ENCODE measurements at places on chromosomes 7 and 10.

DNA sequence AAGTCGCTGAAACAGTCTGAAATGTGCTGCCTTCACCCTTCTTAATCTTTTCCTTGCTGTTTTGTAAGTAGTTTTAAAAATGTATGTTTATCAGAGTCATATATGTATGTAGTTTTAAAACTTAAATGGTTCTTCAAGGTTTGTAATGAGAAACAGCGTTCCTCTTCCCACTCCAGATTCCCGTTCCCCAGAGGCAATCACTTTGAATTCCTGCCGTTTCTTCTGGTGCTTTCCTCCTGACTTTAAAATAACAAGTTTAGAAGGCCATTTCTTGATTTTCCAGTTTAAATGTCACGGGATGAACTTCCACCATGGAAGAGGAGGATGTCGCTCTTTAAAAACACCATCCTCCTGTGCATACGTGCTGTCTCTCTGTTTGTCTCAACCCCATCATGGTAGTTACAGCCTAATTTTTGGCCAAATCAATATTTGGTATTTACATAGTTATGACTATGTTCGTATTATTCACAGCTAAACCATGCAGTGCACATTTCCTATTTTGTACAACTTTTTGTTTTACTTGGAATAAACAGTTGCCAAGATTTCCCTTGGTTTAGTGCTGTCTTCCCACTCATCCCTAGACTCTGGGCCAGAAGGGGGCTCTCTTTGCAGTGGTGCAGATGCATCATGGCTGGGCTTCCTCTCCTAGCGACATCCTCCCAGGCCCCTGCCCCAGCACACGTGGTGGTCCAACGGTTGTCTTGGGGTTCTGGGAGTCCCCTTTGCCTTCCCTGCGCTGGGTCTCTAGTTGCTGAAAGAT, 151.4 kb downstream of the PTPN20 start:
- no peak for DNase-seq

- no peak for DNase-seq
These were observed 57.8 kb upstream of the CACNA2D1 start for GRCh38 chr7:82501346-82501745.

DNA sequence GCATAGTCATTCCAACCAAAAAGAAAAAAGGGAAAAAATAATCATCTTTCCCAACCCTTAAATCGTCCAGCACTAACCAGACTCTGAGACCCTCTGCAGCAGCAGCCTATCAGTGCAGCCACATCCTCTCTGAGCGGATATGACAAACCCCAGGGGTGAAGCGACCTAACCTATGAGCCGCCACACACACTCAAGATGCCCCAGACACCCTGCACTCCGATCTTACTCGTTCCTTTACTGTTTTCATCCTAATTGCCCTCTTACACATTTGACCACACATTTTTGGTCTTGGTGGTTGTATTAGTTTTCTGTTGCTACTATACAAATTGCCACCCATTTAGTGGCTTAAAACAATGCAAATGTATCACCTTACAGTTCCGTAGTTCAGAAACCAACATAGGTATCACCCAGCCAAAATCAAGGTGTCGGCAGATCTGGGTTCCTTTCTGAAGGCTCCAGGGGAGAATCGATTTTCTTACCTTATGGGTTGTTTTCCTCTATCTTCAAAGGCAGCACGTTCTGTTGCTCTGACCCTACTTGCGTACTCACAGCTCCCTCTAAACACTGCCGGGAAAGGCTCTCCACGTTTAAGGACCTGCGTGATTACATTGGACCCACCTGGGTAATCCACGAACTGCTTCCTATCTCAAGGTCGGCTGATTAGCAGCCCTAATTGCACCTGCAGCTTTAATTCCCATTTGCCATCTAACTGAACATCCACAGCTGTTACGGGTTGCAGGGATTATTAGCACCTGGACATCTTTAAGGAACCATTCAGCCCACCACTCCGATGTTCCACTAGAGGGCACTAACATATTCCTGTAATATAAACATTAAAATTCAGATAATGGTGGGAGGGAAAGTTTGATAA, 37.3 kb upstream of the PRSS1 start:
- peak; percentile 80 for DNase-seq

- no peak for DNase-seq
These were observed 2.0 kb downstream of the SAMD9 start for GRCh38 chr7:93115796-93116195.

DNA sequence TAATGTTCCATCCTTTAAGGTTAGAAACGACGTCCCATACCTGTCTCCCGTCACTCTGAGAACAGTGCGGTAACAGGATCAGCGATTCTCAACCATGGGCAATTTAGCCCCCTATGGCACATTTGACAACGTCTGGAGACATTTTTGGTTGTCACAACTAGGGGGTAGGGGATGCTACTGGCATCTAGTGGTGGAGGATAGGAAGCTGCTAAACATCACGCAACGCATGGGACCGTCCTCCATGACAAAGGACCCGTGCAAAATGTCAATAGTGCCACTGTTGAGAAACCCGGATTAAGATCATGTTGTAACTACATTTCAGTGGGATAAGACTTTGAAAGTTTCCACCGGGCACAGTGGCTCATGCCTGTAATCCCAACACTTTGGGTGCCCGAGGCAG, 5.0 kb upstream of the PAXIP1 start:
- DNase-seq, result no peak

DNA sequence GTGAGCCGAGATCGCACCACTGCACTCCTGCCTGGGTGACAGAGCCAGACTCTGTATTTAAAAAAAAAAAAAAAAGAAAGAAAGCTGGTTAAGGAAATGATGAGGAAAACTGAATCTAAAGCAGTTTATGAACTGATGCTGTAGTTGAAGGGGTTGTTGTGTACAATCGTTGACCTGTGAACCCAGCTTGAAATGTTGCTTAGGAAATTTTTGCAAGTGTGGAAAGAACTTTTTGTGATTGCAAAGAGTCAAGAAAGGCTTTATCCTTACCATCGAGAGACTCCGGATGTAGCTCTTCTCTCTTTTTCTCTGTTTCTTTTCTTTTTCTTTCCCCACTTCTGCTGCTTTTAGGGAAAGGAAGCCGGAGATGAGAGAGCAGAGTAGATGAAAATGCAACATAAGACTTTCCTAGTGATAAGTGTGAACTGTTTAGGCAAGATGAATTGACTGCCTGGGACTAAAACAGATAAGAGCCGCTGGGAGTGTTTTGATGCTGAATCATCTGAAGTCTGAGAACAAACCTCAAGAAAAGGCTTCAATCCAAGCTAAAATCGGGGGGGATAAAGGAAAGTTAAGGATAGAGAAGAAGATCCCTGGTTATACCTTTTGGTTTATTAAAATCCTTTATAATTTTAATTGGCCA, 69.0 kb downstream of the TAF3 start:
- no peak for DNase-seq

DNA sequence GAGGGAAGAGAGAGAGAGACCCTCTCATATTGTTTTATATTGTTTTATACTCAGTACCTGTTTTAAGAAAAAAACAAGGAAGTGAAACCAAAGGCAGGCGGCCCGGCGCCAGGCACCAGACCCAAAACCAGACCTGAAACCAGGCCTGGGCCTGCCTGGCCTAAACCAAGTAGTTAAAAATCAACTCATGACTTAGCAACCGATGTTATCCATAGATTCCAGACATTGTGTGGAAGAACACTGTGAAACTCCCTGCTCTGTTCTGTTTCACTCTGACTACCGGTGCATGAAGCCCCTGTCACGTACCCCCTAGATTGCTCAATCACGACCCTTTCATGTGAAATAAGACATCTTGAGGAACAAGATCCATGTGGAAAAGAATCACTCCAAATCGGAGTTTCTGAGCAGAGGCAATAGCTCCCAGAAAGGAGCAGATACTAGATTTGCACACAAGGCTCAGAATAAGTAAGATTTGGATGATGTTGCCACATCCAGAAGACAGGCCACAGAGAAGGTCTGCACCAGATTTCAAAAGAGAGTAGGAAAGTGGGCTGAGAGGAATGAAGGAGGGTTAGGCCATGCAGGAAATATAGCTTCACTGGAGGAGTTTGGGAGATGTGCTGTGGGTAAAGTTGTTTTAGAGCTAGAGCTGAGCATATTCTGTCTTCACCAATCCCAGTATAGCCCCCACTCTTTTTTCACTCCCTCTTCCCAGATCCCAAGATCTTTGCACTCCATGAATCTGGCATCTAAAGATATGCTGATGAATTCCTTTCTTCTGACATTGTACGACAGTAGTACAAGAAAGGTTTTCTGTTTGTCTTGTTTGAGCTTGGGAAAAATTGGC, 8.8 kb upstream of the ZNF248 start:
- DNase-seq, result no peak

DNA sequence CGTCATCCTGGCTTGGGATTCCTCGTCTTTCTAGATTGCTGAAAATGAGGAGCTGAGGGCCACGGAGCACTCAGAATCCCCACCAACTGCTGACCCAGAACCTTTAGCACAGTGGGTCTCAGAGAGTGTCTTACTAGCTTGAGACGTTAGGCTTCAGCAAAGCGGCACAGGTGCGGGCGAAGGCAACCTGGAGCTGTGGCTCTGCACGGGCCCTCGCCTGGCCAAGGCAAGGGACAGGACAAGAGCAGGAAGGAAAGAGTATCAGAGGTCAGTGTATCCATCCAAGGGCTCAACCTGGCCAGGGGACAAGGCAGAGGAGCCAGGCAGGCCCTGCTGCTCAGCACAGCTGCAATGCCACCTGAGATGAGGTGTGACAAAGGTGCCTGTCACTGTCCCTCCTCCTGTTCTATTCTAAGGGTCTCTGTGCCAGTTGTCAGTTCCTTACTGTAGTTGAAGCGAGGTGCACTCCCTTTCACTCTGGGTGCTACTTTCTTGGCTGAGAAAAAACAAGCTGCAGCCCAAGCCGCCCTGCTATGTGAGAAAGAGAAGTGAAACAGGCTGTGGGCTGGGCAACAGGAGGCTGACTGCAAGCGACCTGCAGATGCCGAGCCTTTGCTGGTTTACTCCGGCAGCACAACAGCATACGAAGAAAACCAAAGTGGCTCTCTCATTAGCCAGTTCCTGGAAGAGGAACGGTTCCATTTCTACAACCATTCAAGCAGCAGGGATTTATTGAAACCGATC, 33.3 kb upstream of the KDM7A start:
- DNase-seq, result no peak

- DNase-seq, result no peak
These were observed 382.0 kb upstream of the STEAP1 start for GRCh38 chr7:89772276-89772675.

GRCh38 chr7:129517931-129518330, 15.6 kb downstream of the SMKR1 start:
- no peak for DNase-seq

- DNase-seq, result no peak
These were observed 879.0 kb upstream of the CELF2 start for GRCh38 chr10:10138685-10139084.

DNA sequence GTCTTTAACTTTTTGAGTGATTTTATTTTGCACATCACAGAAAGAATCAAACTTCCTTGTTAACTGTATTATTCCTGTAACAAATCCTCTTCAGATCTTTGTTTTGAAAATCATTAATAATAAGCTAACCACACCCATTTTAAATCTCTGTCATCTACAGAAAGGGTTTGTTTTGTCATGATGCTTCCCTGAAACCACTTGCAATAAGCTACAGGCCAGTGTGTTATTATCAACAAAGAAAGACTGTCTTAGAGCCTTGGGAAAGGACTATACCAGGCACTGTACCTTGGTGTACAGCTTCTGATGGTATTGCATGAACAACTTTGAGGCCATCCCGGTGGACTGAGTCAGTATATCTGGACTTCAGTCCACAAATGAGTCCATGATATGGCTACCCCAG, 145.3 kb upstream of the FAM3C start:
- no peak for DNase-seq

GRCh38 chr7:155594163-155594732, 47.9 kb upstream of the CNPY1 start:
- no peak for DNase-seq

DNA sequence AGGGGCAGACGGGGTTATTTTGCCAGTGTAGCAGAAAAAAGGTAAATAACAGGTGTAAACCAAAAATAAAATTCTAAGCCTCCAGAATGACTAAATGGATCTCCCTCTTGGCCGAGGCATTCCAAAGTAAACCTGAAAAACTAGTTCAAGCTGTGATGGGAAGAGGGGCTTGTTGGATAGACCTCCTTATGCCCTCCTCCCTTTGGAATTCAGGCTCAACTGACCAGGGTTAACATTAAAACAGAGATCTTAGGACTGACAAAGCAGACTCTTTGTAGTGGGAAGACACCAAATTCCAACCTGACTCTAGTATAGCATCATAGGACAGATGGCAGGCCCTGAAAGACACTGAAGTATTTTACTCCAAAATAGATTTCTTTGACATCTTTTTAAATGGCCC, 113.8 kb upstream of the ITGB1 start:
- DNase-seq, result no peak

DNA sequence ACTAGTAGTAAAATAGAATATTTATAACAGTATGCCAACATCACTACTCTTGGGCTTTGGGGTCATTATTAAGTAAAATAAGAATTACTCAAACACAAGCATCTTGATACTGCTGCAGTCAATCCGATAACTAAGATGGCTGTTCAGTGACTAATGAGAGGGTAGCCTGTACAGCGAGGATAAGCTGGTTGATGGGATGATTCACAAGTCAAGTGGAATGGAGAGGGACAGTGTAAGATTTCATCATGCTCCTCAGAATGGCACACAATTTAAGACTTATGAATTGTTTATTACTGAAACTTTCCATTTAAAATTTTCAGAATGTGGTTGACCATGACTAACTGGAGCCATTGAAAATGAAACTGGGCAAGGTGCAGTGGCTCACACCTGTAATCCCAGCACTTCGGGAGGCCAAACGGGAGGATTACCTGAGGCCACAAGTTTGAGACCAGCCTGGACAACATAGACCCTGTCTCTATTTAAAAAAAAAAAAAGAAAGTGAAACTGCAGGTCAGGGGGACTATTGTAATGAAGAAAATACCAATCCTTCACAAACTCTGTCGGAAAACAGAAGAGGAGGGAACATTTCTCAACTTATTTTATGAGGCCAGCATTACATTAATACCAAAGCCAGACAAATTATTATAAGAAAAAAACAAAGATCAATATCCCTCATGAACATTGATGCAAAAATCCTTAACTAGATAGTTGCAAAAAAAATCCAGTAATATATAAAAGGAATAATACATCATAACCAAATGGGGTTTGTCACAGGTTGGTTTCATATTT, 11.2 kb downstream of the AVL9 start:
- DNase-seq, result no peak

- DNase-seq, result no peak
These were observed 27.5 kb upstream of the FIGNL1 start for GRCh38 chr7:50477640-50478039.

DNA sequence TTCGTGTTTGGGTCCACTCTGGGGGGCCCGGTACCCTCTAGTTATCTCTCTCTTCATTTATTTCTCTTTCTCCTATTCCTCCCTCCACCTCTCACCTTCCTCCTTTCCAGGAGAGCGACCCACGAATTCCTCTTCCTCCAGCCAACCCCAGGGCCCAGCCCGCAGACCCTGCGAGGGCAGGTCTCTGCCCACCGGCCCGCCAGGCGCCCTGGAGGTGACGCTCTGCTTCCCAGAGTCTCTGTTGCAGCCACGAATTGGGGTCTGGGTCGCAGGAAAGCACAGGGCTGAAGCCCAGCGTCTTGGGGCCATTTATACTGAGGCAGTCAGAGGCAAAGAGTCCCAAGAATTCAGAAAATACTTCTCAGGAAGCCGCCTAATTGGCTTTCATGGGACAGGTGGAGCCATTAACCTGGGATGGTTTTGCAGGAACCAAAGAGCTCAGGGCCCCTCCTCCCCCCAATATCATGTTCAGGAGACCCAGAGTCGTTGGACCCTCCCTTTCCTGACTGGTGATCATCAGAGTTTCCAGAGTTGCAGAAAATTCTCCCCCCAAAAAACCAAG, 2.7 kb upstream of the EN2 start:
- DNase-seq, result no peak

GRCh38 chr7:158482480-158482879, 105.1 kb downstream of the PTPRN2 start:
- DNase-seq, result no peak

- DNase-seq, result no peak
These were observed 4.8 kb upstream of the CPXM2 start for GRCh38 chr10:123896246-123896927.

Measured in NCI-H1105 (cell line).